Fibroblast of the aortic adventitia (primary cell): ENCODE measurements at places on chromosomes 16 and 17. TPM values are rescaled to one million over a fixed set of nuclear protein-coding genes. Genes with fewer than 3 reads are reported as not detected.

The PRM3 gene
- total RNA-seq, result not detected in 2 replicates

The AANAT gene
- not detected in 2 replicates for total RNA-seq

The ZPBP2 gene
- total RNA-seq, result not detected in 2 replicates

The GJD3 gene
- 5.9 TPM in 1 of 2 replicates, not detected in the other for total RNA-seq

The KRT25 gene
- total RNA-seq, result not detected in 2 replicates

DNA sequence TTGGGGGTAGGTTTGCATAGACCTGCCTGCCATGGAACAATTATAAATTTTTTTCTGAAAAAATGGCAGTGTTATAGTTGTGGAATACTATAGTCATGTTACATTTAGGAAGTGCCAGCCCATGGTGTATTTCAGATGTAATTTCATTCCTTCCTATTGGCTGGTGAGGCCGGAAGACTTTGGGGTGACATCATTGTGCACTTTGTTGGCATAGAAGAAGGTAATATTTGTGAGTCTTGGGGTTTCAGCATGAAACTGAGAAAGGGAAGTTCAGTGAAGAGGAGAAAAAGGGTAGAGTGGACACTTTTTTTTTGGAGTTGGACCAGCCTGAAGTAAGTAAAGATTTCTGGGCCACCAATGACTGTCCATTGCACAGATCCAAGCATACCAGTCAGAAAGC is 16.0 kb upstream of the HEATR6 start:
- no peak for DNase-seq

DNA sequence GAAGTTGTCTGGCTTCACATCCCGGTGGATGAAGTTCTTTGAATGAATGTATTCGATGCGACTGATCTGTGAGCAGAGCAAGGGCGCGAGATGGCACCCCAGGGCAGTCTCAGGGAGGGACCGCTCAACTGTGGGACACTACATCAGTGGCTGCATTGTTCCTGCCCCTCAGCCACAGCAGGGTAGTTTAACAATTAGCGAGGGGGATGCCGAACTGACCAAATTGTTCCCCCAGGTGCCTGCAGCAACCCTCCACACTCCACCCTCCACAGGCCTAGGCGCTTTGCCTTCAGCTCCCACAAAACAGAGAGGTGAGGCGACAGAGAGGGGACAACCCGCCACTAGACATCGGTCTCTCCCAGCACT is 20.3 kb downstream of the CSNK1D start:
- DNase-seq, result no peak

- DNase-seq, result no peak
Observed at GRCh38 chr17:31297090-31297489, at the start of gene OMG. Gene OMG (minus strand): TSS chr17:31297239. CDS start chr17:31296331, 908 bp downstream.

GRCh38 chr17:46818316-46818928 is at the start of gene WNT3:
Gene WNT3 (minus strand): TSS chr17:46818692. CDS start chr17:46818597, 95 bp downstream.
- no peak for DNase-seq

DNA sequence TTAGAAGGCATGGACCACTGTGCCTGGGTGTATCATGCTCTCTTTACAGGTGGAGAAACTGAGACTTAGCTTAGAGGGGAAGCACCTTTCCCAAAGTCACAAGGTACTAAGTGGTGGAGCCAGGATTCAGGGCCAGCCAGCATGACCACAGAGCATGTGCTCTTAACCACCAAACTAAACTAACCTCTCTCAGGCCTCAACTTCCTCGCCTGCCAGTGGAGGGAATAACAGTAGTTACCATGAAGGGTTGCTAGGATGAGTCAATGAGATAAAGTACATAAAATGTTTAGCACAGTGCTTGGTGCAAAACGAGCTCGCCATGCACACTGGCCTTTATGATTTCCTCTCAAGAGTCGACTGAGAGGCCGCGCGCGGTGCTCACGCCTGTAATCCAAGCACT is 6.4 kb upstream of the MYO1C start:
- DNase-seq, result peak; percentile 43

GRCh38 chr16:72189865-72190371 is 18.0 kb upstream of the PMFBP1 start:
- DNase-seq, result peak; percentile 65

- peak; percentile 10 for DNase-seq
Observed at GRCh38 chr17:30519166-30519565, 42.0 kb downstream of the GOSR1 start.

- no peak for DNase-seq
Observed at GRCh38 chr17:78111727-78112517, 16.6 kb downstream of the TMC6 start.

DNA sequence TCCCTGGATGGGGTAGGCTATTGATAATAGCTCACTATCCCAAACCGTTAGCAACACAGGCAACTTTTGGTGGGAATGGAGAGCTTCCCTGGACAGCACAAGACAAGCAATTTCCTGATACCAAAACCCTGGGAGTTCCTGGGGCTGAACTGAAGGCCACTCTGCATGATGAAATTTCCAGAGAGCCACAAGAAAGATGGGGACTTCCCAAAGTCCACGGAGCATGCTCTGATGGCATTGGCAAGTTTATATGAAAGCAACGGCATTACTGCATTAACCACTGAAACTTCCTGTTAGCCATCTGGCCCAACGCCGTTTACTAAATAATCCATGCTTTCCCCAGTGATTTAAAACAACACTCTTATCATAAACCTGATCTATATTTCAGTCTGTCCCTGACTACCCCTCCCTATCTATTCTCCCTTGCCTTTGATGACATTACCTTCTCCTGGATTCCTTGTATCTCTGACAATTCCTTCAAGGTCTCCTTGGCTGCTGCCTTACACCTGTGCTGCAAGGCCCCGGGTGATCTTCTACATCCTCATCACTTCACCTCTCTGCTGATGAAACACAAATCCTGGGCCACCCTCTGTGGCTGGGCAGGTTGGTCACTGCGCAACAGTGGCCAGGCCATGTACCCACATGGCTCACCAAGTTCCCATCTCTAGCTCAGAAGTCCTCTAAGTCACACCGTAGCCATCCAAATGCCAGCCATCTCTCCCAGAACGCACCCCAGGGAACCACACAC is 108.5 kb upstream of the RCVRN start:
- peak; percentile 15 for DNase-seq

GRCh38 chr16:50841081-50841886 is 99.4 kb downstream of the CYLD start:
- peak; percentile 16 for DNase-seq

- DNase-seq, result no peak
Observed at GRCh38 chr16:75102595-75102994, 14.0 kb downstream of the LDHD start.

GRCh38 chr17:3799181-3799945 is 1.6 kb downstream of the ITGAE start:
- DNase-seq, result no peak

DNA sequence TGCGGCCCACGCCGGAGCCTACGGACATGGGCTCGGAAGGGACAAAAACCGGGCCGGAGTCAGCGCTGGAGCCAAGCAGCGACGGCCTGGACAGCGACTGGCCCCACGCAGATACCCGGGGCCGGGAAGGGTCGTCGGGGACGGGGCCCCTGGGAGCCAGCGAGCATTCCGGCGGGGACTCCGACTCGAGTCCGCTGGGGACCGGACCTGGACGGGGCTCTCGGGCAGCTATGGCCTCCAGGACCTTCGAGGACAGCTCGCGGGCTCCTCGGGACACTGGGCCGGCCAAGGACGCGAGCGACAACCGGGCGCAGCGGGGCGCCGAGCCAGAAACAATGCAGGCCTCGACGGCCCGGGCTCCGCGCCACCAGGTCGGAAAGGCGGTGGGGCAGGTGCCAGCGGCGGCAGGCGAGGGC is 1.0 kb downstream of the MYO15B start:
- DNase-seq, result no peak

- no peak for DNase-seq
Observed at GRCh38 chr17:9446528-9446927, 129.1 kb downstream of the STX8 start.

DNA sequence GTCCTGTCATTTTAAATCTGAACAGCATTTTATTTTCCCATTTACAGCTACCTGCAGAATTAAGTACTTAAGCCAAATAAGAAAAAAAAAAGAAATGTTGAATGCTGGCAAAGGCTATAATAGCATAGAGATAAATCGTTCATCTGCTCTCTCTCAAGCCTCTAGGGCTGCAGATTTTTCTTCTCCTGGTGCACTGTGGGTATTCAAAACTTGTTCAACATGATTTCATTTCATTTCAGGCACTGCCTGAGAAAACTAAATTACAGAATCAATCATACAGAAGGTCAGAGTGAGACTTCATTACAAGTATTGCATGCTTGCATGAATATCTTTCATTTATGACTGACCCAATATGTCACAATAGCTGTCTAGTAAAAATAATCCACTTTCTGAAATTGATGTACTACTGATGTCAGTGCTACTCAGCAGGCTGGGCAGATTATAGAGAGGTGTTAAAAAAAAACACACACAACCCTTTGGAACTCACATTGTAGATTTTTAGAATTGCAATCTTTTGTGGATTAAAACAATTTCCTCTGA is 86.2 kb downstream of the TOX3 start:
- DNase-seq, result no peak

DNA sequence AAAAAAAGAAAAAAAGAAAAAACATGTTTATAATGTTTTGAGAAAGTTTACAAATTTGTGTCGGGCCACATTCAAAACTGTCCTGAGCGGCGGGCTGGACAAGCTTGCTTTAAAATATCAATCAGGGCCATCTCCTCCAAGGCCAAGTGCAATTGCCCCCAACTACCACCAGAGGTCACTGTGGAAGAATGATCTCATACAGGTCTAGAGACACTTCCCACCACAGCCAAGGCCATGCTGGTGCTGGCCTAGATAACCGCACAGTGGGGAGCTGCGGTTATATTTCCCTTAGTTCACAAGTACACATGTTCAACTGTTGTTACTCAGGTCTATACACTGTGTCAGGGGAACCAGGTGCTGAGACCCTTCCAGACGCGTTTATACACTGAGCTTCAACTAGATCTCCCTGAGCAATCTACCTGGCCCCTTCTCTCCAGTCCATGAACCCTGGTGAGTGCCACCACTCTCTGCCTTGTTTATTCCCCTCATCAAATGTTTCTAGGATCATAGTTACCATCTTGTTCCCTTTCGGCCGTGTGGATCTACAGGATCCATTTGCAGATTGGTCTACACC is 83.8 kb upstream of the CCL2 start:
- DNase-seq, result peak; percentile 62

GRCh38 chr16:21666772-21667171 is 3.0 kb downstream of the OTOA start:
- DNase-seq, result no peak

- DNase-seq, result no peak
Observed at GRCh38 chr17:79813297-79814126, 16.6 kb upstream of the CBX8 start.

- no peak for DNase-seq
Observed at GRCh38 chr16:22161999-22162655, at the start of gene SDR42E2. Gene SDR42E2 (plus strand): TSS chr16:22162506. CDS start chr16:22165583, 3,077 bp downstream.

- peak; percentile 33 for DNase-seq
Observed at GRCh38 chr16:68951991-68952877, 108.9 kb downstream of the TANGO6 start.

GRCh38 chr16:66894948-66895688 is 14.8 kb downstream of the PDP2 start:
- peak; percentile 83 for DNase-seq

- DNase-seq, result no peak
Observed at GRCh38 chr16:11547118-11547916, 39.4 kb downstream of the LITAF start.

GRCh38 chr16:23434380-23434779 is 18.6 kb downstream of the COG7 start:
- DNase-seq, result peak; percentile 85

DNA sequence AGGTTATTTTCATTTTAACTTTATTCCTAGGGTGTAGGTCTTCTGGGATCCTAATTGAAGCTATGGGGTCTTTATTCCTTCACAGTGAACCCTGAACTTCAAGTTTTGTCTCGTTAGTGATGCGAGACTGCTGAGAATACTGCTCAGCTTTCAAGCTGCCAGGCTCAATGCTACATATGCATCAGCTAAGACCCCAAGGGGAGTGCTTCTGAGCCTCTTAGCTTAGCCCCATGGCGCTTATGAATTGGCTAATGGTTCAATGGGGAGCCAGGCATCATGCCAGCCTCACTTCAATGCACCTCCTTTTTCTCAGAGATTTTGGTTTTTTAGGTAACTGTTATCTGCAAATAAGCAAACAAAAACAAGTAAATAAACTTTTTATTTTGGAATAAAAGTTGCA is 94.1 kb upstream of the SIAH1 start:
- no peak for DNase-seq

DNA sequence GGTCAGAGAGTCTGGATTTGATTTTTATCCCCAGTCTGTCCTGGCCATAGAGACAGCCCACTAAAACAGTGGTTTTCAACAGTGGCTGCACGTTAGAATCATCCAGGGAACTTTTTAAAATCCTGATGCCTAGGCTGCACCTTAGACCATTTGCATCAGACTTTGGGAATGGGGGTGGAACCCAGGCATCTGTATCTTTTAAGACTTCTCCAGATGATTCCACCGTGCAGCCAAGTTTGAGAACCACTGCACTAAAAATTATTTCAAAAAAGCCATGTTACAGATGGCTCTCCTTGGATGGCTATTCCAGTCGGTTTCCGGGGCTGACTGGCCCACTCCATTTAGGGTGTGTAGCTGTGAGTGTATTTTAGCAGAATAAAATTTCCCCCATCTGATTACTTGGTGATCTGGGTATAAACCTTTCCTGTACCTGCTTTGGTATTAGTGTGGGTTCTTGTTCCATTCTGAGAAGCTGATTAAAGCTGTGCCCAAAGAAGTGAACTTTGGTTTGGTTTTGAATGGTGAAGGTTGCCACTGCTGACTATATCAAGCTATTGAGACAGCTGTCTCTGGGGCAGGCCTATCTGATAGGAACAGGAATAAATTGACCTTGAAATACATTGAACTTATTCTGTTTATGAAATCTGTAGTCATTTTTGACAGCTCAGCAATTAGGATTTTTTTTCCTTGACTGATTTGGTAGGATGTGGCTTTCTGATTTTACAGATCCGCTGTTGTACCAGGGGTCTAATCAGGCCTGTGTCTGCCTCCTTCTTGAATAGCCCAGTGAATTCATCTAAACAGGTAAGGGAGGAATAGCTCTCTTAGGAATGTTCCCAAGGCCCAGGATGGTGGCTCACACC is 1.3 kb downstream of the ATP5MC1 start:
- no peak for DNase-seq

DNA sequence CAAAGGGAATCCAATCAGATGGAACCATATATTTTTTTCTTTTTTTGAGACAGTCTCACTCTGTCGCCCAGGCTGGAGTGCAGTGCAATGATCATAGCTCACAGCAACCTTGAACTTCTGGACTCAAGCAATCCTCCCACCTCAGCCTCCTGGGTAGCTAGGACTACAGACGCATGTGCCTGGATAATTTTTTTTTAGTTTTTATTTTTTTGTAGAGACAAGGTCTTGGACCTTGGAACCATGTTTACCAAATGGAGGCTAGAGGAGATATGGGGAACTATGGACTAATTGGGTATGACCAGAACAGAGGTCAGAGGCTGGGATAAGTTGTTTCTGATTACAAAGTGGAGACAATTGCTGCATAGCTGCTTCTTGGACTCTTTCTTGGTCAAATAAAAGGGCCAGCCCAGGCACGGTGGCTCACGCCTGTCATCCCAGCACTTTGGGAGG is 41.2 kb upstream of the ADCY9 start:
- no peak for DNase-seq

GRCh38 chr16:13864689-13865088 is 55.3 kb upstream of the ERCC4 start:
- DNase-seq, result no peak
